ENCODE measurements at places on chromosomes 5 and 9.

GRCh38 chr5:94243612-94244011 is 374.8 kb downstream of the KIAA0825 start:
- no peak for DNase-seq

DNA sequence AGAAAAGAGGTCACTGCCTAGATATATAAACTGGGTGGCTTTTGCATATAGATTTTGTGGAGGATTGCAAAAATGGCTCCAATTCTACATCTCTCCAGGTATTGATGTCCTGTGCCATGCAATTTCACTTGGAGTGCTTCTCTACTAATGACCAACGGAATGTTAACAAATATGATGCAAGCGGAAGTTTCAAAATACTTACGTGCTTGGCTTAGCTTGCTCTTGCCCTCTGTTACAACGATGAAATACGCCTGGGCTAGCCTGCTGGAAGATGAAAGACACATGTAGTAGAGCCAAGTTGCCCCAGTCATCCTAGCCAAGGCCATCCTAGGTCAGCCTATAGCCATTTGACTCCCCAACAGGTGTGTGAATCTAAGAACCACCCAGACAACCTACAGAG is 3.6 kb upstream of the POC5 start:
- DNase-seq: no peak

- DNase-seq: no peak
These were observed 42.7 kb downstream of the UGCG start for GRCh38 chr9:111939322-111939721.

DNA sequence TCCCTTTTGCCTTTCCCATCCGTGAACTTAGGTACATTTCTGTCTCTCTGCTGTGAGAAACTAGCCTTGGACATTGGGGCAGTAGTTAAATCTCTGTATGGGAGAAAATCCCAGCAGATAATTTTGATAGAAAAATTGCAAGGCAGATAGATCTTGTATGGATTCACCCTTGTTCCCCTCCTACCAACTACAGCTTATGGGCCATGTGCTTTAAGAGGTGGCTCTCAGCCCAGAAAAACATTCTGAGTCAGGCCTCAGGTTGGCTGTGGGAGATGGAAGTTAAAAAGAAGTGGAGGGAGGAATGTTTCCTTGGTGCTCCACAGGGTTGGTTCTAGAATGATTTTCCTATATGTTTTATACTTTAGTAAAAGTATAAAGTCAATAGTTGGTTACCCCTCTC is 1.4 kb upstream of the KDM3B start:
- no peak for DNase-seq

DNA sequence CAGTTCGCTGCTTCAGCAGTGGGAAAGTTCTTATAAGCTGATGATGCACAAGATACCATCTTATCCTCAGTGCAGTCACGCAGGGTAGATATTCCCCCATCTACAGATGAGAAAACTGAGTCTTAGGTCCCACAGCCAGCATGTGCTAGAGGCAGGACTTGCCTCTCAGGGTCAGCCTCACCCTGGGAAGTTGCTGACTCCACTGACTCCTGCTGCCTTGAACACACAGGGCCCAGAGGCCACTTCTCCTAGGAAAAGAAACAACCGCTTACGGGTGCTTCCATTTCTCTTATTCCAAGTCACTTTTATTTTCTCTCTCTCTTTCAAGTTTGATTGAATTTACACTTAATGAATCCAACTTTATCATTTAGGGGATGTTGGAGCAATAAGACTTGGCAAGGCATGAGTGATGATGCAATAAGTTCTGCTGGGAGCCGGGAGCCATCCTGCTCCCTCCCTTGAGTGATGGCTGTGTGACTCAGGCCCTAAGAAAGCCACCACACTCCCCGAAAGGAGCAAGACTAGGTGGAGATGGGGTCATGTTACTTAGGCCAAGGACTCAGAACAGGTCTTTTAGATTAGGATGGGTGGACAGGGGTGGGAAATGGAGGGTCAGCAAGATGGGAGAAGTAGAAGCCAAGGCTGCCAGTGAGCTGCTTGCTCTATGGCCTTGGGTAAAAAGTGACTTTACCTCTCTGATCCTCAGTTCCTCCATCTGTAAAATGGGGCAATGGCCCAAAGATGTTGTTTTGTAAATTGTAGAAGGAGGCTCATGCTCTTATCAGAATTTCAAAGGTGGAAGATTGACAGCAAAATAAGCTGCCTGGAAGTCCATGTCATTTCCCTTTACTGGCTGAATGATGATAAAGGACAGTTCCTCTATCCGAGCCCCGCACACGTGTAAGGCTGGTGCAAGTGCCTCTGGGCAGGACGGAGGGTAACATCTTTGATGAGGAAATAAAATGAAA is 67.4 kb upstream of the ZNF618 start:
- DNase-seq: peak; percentile 71

- DNase-seq: peak; percentile 91
These were observed 9.0 kb downstream of the PRRC2B start for GRCh38 chr9:131402738-131403492.

DNA sequence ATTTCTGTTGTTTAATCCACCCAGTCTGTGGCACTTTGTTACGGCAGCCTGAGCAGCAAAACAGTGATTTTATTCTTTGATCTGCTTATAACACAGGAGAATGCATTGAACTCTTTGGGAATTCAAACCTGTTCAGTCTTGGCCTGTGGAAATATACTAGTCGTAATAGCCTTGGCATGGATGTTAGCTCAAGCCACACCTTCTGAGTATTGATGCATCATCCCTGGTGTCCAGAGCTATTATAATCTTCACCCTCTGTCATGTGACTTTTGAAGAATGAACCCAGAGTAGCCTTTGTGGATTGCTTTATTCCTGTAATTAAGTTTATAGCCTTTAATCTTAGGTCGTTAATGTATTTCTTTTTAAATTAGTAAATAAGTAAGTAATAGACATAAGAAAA is 50.8 kb upstream of the TEX48 start:
- DNase-seq: peak; percentile 22

DNA sequence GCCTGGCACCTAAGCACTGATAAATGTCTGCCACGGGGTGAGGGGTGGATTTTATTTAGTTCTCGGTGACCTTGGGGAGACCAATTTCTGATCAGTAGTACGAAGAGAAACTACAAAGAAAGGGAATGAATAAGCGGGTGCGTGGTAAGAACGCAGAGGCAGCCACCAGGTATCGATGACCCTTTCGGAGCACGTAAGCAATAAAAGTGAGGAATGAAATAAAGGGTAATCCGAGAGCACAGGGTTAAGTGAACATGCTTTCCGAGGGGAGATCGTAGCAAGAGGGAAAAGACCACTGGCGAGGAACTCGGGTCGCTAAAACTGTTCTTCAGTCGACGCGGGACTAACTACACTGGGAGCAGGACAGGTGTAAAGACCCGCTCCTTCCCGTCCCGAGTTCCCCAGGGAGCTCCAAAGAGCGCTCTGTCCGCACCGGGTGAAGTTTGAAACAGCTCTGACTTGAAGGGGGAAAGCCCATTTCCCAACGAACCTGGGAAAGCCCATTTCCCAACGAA is 1.1 kb downstream of the ELOVL7 start:
- no peak for DNase-seq

- DNase-seq: no peak
These were observed 134.6 kb upstream of the RASEF start for GRCh38 chr9:83197591-83197990.

DNA sequence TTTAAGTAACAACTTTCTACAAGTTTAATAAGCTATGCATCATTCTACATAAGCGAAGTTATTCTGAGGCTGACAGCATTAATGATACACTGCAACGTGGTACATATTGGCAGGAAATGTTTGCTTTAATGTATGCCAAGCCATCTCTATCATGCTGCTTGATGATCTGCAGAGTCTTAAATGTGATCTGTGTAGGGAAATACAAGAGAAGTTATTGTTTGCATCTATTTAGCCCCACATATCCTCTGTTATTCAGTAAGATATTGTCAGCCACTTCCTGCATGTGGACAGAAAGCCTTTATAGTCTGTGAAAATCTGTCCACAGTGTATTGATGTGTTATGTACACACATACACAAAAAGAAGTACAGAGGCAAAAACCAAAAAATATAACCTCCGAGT is 193.1 kb upstream of the FREM1 start:
- no peak for DNase-seq

- no peak for DNase-seq
These were observed 75.8 kb downstream of the ARHGAP26 start for GRCh38 chr5:142845954-142846398.

- DNase-seq: no peak
These were observed 52.8 kb upstream of the LRRTM2 start for GRCh38 chr5:138927979-138928378.

DNA sequence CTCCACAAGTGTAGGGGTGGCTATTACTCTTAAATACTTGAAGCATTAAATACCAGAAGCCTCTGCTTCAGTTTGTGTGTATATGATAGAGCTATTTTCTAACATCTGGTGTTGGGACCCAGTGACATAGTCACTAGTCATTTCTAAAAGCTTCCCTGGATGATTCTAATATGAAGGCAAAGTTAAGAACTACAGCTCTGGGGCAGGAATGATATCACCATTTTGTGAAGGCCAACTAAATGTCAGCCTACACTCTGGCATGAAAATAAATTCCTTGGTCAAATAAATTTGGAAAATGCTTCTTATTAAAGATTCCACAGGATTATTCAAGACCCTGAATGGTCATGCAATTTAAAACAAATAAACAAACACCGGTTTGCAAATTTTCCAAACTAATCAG is 197.7 kb downstream of the PLK2 start:
- DNase-seq: no peak

DNA sequence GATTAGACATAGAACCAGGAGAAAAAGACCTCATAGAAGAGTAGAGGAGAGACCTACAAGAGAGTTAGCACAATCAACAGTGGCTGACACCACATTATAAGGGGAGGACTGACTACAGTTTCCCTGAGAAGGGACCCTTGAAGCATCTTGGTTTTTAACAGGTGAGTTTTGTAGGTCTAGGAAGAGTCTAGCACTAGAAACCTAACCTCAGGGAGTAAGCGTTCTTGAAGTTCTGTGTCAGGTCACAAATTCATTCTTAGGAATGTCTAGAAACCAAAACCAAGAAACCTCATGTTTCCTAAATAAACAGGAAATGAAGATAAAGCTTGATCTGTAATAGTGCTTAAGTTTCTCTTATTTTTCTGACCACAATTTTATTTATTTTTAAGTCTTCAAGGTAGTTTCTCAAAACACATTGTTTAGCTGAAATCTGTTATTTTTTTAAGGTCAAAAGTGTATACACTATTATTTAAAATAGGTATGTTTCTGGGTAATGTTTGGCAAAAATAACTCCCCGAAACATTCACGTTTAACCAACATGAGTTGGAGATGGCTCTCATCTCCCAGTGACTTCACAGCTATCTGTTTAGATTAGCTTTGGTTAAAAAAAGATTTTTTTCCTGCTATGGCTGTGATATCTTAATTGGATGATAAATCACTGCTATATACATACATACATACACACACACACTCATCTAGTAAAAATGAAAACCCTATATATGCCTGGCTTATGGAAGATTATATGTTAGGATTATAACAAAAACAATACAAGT is 37.1 kb downstream of the MAP3K1 start:
- DNase-seq: no peak

- no peak for DNase-seq
These were observed 25.1 kb upstream of the RNF130 start for GRCh38 chr5:180096616-180097015.

GRCh38 chr5:34656001-34656699 is at the start of gene RAI14:
RAI14 (plus strand) TSS chr5:34656328; CDS start chr5:34686920, 30,592 bp downstream.
- DNase-seq: peak; percentile 82

DNA sequence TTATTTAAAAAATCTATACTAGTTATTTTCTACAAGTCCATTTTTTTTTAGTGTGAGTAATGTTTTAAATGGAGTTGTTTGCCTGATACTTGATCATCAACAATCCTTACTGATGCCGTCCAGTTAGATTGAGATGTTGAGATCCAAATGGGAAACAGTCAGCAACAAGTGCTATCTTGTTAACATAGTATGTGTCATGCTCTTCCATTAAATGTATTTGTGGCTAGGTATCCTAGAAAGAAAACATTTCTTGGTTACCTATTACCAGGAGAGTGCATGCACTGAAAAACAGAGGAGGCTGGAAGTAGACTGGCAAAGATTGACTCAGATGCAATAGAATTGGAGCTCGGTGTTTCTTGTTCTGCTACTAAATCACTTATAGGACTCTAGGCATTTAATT is 123.4 kb upstream of the MAN2A1 start:
- no peak for DNase-seq

GRCh38 chr9:90801241-90801972 is at the start of gene SYK:
SYK (plus strand) TSS chr9:90801819; CDS start chr9:90843899, 42,080 bp downstream.
- DNase-seq: peak; percentile 67

DNA sequence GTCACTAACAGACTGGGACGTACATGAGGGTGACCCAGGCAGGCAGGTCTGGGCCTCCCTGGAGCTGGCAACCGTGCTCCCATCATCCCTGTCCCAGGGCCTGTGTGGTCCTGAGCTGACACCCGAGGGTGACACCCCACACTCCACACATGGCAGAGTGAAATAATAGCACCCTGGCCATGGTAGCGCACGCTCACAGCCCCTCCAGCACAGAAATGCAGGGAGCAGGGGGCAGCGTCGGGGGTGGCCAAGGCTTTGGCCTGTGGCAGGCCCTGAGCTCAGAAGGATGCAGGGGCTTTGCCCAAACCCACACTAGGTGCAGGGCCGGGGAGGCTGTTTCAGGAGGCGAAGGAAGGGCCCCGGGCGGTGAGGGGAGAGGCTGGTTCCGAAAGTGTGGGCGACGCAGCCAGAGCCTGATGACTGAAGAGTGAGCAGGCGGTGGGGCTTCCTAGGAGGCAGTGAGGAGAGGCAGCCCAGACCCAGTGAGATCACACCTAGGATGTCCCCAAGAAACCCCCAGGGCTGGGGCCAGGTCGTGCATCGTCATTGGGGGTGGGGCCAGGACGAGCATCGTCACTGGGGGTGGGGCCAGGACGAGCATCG is 12.9 kb downstream of the OR2V2 start:
- DNase-seq: peak; percentile 93

DNA sequence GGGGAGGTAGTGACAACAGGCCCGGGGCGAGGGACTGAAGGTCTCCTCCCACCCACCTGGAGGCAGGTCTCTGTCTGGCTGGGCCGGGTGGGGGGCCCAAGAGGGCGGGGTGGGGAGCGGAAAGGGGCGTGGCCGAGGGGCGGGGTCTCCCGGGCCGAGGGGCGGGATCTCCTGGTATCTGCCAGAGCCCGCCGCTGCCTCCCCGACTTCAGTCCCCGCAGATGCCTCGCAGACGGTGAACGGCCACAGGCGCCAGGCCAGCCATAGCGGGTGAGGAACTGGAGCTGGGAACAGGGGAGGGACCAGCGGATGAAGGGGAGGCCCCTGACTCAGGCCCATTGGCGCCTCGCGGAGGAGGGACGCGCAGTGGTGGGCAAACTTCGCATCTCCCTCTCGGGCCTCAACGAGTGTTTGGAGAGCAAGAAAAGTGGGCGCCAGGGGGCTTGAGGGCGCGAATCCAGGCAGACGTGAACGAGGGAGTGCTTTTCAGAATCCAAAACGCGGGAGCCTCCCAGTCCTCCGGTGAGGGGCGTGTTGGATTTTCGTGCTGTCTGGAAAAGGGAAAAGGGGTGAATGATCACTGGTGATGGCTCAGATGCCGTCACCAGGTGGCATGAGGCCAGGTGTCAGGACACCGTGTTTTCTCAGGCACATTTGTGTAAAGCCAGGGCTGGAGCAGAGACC is at the start of gene ADGRD2:
Gene ADGRD2, plus strand, starts transcription at position 211 of the 684 bp plus-strand sequence. CDS start 1,216 bp downstream, outside the sequence.
- DNase-seq: no peak

- DNase-seq: peak; percentile 13
These were observed 58.3 kb upstream of the CPEB4 start for GRCh38 chr5:173829826-173830225.

- no peak for DNase-seq
These were observed 35.2 kb downstream of the KCNT1 start for GRCh38 chr9:135736979-135737839.

- DNase-seq: no peak
These were observed 1755.4 kb upstream of the ACO1 start for GRCh38 chr9:30628915-30629567.

- no peak for DNase-seq
These were observed 115.2 kb downstream of the SUSD1 start for GRCh38 chr9:112059966-112060320.

All from RKO (cell line).